ENCODE measurements at places on chromosomes 1 and 21.
A peak's percentile ranks its signal among the peaks of the same experiment; 100 is the strongest.

GRCh38 chr1:232655028-232655745 lies 25.3 kb upstream of the SIPA1L2 start:
- DNase-seq, result no peak

DNA sequence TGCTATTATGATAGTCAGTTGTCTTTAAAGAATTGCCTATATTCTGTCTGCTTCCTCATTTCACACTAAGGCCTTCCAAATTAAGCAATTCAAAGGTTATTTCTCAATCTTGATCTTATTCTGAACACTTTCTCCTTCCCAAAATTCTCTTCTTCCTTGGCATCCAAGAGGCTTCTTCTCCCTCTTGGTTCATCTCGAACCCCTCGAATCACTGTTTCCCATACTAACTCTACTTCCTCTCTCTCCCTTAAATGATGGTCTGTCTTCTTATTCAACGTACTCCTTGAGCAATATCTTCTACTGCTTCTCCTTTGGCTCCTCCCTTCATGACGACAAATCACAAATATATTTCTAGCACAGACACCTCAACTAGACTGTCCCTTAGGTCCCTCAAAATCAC lies 4.5 kb downstream of the COPA start:
- DNase-seq, result no peak

- no peak for DNase-seq
These were observed 111.3 kb downstream of the TNFSF18 start for GRCh38 chr1:172939475-172939874.

DNA sequence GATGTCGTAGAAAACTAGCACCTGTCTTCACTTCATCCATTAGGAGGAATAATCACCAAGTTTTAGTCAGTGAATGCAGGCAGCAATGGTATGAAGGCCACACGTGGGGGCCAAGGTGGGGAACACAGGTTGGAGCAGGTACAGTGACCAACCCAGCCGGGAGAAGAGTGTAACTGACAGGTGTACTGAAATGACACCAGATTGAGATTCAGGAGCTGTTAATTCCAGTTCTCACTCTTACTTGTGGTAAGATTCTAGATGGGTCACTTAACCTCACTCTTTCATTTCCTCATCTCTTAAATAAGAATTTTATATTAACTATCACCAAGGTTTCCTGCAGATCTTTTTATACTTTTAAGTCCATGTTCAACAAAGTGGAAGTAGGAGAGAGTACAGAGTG lies 206.2 kb upstream of the PTBP2 start:
- no peak for DNase-seq

- DNase-seq, result no peak
These were observed 283.1 kb downstream of the TM2D1 start for GRCh38 chr1:61441723-61442262.

GRCh38 chr1:68558321-68559026 lies 61.6 kb upstream of the DEPDC1 start:
- no peak for DNase-seq

DNA sequence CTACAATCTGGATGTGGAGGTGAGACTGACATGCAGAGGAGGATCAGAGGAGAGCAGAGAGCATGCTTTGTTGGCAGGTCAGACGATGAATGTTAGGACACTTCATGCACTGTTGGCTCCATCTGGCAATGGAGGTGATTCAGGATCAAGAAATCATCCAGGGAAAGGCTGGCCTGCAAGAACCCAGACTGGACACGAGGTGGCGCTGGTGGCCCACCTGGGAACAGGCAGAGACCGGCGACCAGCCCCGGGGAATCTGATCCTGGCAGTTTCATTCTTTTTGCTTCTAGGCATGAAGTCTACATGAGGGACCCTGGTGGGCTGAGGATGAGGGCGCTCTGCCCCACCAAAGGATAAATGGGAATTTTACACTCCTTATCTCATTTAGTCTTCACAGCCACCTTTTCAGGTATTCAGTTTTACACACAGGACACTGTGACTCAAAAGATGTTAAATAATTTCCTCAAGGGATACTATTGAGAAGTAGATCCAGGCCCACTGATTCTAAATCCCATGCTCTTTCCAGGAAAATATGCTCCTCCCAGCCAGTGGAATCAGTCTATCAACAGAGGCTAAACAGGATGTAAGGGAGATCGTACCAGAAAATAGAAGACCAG lies 26.2 kb upstream of the SCMH1 start:
- peak; percentile 13 for DNase-seq

- DNase-seq, result peak; percentile 41
These were observed 642 bp downstream of the SLC30A7 start for GRCh38 chr1:100896481-100896982.

- no peak for DNase-seq
These were observed 481 bp downstream of the CCDC163 start for GRCh38 chr1:45499415-45499769.

DNA sequence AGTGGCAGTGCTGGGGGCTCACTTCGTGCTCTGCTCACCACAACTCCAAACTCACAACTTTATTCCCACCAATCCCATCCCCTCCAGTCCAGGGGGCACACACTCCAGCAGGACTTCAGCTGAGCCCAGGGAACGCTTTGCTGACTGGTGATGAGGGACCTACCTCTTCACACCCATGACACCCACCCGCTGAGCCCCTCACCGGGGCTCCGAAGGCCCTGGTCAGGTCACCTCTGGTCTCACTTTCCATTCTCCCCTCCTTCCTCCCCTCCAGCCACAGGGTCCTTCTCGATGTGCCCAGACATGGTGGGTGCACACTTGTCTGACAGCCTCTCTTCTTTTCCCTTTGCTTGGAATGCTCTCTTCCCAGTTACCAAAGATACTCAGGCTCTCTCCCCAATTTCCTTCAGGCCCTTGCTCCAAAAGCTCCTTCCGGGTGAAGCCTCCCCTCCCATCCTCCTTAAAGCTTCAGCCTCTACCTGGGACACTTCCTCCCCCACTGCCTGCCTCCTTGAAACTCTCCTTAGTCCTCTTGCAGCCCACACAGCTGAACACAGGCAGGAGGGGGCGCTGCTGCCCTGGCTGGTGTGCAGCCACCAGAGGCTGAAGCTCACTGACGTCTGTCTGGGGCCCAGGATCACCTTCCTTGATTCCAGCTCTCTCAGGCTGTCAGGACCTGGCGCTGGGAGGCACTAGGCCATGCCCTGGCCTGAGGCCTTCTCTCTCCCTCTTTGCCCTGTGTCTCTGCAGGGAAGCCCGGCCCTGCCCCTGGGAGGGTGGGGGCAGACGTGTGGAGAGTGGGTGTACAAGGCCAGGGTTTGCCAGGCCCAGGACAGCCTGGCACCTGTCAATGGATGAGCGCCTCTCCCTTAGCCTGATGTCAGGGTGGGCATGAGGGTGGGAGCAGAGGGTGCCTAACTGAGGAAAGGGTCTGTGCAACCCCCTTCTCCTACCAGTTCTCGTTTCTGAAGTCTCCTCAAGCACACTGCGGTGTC lies 1.6 kb downstream of the KCNE1 start:
- no peak for DNase-seq

- DNase-seq, result no peak
These were observed 69.6 kb downstream of the PTPRU start for GRCh38 chr1:29305943-29306342.

DNA sequence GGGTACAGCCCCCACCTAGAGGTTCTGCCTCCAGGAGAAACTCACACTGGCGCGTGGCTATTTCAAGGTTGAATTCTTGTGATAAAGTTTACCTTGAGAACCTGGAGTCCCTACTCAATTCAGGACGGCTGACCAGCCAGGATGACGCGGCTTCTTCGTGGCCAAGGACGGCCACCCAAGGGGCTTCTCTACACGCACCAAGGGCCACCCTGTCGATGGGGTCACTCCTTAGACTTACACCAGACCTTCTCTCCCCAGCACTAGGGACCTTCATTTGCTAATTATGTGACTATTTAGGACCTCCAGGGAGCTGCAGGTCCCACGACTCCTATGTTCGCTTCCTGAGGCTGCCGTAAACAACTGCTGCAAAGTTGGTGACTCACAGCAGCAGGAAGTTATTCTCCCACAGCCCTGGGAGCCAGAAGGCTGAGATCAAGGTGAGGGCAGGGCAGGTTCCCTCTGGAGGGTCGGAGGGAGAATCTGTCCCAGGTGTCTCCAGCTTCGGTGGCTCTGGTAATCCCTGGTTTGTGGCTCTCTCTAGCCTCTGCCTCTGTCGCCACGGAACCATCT lies 135.9 kb downstream of the NPHP4 start:
- no peak for DNase-seq

DNA sequence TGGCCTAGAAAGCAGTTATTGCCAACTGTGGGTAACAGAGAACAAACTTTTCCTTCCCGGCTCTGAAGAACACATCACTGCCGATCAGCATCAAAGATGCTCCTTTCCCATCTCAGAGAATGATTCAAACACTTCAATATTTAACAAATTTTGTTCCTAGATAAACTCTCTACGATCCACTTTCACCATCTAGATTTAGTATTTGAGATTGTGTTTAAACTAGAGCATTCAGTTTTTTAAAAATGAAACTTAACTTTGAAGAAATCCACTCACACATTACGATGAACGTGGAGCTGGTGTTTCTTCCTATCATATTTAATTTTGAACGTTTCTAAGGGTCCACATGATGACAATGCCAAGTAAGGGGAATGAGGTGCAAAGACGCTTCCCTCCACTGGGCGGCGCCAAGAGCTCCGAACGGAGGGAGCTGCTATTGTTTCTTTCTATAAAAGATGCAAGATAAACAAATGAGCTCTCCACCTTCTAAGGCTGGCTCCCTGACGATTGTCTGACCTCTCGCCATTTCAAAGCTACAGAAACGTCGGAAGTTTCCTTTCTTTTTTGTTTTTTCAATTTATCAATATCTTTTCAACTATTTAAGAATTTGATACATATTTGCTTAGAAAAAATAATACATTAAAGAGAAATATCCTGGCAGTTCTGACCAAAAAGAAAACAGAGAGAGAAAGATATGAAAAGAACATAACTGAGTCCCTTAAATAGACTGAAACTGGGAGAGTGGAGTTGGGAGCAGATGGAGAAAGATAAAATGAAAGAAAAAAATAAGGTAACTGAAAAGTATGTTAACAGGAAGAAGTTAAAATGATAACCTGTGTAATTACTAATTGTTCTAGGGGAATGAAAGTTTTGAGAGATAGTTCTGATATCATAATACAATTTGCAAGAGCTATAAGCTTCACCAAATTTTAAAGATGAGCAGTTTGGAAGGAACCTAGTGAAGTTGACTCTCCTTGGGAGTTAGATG lies 4.4 kb upstream of the BARHL2 start:
- no peak for DNase-seq

- no peak for DNase-seq
These were observed 427.2 kb downstream of the KCNT2 start for GRCh38 chr1:196180847-196181593.

DNA sequence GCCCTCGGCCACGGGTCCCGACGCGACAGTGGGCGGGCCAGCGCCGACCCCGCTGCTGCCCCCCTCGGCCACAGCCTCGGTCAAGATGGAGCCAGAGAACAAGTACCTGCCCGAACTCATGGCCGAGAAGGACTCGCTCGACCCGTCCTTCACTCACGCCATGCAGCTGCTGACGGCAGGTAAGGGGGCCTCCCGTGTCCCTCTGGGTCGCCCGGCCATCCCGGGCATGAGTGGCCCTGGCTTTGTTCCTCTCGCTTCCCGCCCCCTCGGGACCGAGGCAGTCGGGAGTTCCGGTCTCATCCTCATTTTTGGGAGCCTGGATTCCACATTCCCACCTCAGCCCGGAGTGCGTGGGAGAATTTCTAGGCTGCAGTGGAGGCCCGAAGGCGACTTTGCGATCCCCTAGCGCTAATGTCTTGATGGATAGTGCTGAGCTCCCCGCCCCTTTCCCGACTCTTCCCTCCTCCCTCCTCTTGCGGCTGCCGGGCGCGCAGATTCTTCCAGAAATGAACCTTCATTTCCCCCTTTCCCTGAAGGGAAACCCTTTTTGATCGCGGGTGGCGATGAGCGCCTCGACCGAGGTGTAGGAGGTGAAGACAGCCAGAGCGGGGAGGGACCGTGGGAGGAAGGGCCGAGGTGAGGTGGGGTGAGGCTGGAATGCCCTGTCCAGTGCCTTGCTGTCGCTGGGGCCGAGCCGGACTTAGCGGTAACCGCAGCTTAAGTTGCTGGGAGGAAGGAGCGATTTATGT lies 705 bp downstream of the KHDRBS1 start:
- DNase-seq, result peak; percentile 14
